ENCODE measurements at places on chromosomes 6 and 20. TPM values are rescaled to one million over a fixed set of nuclear protein-coding genes. Genes with fewer than 3 reads are reported as not detected.

SMLR1 gene
- polyA plus RNA-seq = not detected

PLA2G7 gene
- 1.3 TPM for polyA plus RNA-seq

LY86 gene
- not detected for polyA plus RNA-seq

HMGCLL1 gene
- 0.06 TPM for polyA plus RNA-seq

DNA sequence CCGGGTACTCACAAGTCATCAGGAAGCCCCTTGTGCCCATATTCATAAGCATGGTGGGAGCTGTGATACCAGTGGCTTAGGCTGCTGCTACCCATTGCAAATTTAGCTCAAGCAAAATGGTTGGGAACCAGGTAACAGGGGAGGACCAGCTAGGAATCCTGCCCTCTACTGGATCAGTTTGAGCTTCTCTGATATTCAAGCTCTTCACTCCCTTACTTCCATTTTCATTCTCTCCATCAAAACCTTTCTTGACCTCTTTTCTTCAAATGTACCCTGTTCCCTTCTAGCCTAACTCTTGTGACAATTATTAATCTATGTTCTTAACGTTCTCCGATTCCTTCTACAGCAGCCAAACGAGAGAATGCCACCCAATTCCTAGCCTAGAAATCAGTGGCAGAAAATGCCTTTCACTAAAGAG lies 9.7 kb downstream of the NOL7 start:
- no peak overlapping the region for H3K4me3 ChIP-seq
- H3K27me3 ChIP-seq = no peaks in the 10 kb centered on the region
- H3K4me1 ChIP-seq = no peaks in the 10 kb centered on the region
- DNase-seq = no peak
- peaks cover 48% of the 10 kb centered on the region for H3K36me3 ChIP-seq

DNA sequence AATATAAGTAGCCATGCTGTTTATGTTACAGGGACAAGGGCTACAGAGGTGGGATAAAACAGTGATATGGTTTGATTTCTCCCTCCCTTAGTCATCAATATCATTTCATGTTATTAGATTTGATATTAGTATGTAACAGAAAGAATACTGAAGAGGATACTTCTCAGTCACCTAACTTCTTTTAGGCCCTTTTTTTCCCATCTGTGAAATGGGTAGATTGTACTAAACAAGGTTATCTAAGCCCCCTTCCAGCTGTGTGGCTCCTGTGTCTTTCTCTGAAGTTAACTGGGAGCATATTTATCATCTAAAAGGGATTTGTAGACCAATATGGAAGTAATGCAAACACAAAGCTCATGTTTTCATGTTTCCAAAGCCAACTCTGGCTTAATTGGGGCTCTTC lies 7.7 kb downstream of the NOX3 start:
- no peaks in the 10 kb centered on the region for H3K36me3 ChIP-seq
- no peak overlapping the region for H3K4me3 ChIP-seq
- H3K27ac ChIP-seq = no peak overlapping the region
- H3K4me1 ChIP-seq = peaks cover 2% of the 10 kb centered on the region
- DNase-seq = no peak
- no peaks in the 10 kb centered on the region for H3K27me3 ChIP-seq

DNA sequence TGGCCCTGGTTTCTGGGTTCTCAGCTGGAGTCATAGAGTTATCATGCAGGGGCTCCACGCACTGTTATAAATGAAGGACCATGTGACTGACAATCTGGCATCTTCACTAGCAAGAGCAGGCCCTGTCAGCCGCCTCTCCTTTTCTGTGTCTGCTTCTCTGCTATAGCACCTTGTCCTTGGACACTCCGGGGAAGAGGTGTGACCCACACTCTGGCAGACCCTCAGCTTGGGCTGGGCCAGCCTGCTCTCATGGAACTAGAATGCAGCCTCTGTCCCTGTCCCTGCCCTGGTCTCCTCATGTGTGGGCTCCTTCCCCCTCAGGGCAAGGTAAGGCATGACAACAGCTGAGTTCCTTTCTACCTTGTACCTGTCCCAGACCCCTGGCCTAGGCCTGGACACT lies 10.9 kb upstream of the FANCE start:
- H3K27me3 ChIP-seq = no peaks in the 10 kb centered on the region
- DNase-seq = no peak
- no peaks in the 10 kb centered on the region for H3K4me1 ChIP-seq
- no peaks in the 10 kb centered on the region for H3K36me3 ChIP-seq

DNA sequence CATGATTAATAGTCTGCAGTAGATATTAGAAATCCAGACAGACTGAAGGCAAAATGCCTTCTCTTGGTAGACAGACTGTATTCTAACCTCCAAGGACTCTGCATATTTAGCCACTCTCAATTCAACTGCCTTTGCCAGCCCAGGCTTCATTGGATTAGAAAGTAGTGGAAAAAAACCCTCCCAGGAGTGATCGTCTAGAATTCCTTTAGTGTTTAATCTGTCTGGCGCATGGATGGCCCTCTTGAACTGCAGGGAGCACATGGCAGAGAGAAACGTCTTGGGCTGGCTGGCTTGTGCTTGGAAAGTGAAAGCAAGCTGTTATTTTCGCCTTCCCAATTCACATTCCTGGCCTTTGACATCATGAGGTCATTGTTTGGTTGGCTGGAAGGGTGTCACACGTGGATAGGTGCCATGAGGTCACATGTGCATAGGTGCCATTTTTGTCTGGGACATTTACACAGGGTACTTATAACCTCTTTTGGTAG lies 30.9 kb upstream of the NEDD9 start:
- H3K4me1 ChIP-seq = no peaks in the 10 kb centered on the region
- no peak overlapping the region for H3K27ac ChIP-seq
- no peaks in the 10 kb centered on the region for H3K36me3 ChIP-seq
- H3K4me3 ChIP-seq = no peak overlapping the region

DNA sequence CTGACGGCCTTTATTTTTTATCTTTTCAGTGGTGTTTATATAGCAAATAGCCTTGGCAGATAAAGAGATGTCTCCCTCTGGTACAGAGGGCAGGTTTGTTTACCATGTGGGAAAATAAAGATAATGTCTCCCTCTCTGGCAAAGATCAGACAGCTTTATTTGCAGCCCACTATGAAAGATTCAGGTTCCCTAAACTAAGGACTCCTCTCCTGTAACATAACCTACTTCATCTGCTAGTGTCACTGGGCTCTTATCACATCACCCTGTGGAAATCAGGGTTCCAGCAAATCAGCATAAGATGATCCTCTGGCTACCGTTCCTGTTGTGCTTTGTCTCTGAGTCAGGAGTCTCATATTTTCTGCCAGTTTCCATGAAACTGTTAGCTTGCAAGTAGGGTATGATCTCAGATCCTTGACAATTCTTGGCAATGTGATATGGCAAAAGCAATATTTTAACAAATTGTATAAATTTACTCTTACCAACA lies 3.1 kb downstream of the FBXL4 start:
- peaks cover 3% of the 10 kb centered on the region for H3K36me3 ChIP-seq
- no peaks in the 10 kb centered on the region for H3K27me3 ChIP-seq
- no peak for DNase-seq
- no peaks in the 10 kb centered on the region for H3K4me1 ChIP-seq
- no peak overlapping the region for H3K4me3 ChIP-seq

DNA sequence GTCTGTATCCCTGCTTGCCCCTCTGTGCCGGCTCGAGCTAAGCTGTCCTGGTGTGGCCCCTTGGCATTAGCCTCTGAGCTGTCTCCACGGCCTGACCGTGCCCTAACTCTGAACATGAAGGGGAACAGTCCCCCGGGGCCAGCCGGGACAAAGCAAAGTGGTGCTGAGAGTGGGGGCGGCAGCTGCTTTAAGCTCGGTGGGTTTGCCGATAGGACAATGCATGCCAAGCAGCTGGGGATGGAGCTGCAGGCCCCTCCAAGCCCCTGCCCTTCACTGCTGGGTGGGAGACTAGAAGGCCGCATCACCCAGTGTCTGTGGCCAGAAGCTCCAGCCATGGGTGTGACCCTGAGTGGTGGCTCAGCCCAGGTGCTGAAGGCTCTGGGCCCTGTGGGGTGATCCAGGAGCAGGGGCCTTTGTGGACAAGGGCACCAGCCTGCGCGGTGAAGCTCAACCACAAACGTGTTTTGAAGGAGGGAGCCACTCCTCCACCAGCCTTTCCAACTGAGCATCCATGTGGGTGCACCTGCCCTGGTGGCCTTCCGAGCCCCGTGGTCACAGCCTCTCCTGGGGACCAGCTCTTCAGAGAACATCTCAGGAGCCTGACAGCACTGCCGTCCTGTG lies 242.5 kb downstream of the ERMARD start:
- DNase-seq = peak; percentile 39
- no peaks in the 10 kb centered on the region for H3K27me3 ChIP-seq
- no peak overlapping the region for H3K4me3 ChIP-seq
- no peaks in the 10 kb centered on the region for H3K4me1 ChIP-seq

GRCh38 chr20:41599699-41600104 lies 18.5 kb downstream of the CHD6 start:
- no peak overlapping the region for H3K27ac ChIP-seq
- no peaks in the 10 kb centered on the region for H3K4me1 ChIP-seq
- H3K36me3 ChIP-seq = no peaks in the 10 kb centered on the region
- no peak overlapping the region for H3K4me3 ChIP-seq

DNA sequence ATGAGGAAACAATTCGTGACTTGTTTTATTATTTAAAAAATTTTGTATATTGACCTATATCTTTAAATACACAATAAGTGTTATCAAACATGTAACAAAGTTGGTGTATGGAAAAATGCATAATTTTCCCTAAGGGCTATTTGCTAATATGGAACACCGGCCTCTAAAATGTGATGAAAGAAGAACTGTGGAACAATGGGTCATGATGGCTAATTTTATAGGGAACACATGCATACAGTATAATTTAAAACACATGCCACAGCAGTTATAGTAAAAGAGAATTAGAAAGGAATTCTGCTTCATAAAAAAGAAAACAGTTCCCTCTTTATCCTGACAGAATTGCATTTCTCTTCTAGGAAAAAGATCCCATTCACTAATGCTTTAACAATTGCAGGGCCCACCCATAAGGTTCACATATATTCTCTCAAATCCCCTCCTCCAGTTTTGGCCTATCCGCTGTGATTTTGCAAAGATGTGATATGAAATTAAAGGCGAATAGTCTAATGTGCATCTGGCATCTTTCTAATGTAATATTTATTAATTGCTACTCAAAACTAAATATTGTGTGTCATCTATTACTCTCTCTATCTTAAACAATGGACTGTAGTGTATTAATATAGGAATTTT lies 628.1 kb upstream of the CITED2 start:
- H3K4me3 ChIP-seq = no peak overlapping the region
- no peaks in the 10 kb centered on the region for H3K4me1 ChIP-seq
- DNase-seq = no peak
- no peaks in the 10 kb centered on the region for H3K36me3 ChIP-seq

GRCh38 chr6:113809826-113810225 lies 47.3 kb upstream of the MARCKS start:
- H3K36me3 ChIP-seq = no peaks in the 10 kb centered on the region
- DNase-seq = no peak
- H3K4me1 ChIP-seq = no peaks in the 10 kb centered on the region
- H3K4me3 ChIP-seq = no peak overlapping the region
- H3K27me3 ChIP-seq = no peaks in the 10 kb centered on the region

DNA sequence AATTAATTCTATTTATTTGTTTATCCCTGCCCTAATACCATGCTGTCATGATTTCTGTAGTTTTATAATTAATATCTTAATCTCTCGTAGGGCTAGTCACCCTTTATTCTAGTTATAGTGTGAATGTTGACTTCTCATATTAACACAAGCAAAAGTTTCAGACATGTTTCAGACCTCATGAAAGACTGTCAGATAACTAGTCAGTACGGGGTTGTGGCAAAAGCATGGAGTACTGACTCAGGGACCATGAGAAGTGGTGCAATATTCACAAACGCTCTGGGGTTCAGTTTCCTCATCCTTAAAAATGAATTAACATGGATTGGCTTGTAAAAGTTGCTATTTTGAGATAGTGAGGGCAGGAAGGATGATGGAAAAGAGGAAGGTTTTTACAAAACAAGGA lies 148.9 kb downstream of the TMEM200A start:
- no peaks in the 10 kb centered on the region for H3K36me3 ChIP-seq
- no peaks in the 10 kb centered on the region for H3K27me3 ChIP-seq
- H3K4me3 ChIP-seq = no peak overlapping the region
- no peak overlapping the region for H3K27ac ChIP-seq
- H3K4me1 ChIP-seq = no peaks in the 10 kb centered on the region

DNA sequence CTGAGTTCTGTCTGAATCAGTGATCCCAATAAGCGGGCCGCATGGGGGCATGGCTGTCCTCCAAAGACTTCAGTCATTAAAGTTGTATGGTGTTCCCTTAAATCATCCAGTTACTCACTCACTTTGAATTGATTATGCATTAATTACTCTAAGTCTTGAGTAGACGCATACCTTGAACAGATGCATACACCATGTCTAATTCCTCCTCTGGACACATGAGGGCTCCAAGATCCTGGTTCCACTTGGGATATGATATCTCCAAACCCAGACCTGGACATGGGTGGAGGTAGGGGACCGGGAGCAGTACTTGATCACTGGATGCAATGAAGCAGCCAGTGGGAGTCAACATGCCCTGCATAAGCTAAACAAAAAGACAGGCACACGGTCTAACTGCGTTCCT lies 204.5 kb downstream of the FNDC1 start:
- H3K27ac ChIP-seq = no peak overlapping the region
- H3K4me3 ChIP-seq = no peak overlapping the region
- no peak for DNase-seq
- no peaks in the 10 kb centered on the region for H3K27me3 ChIP-seq
- no peaks in the 10 kb centered on the region for H3K4me1 ChIP-seq

DNA sequence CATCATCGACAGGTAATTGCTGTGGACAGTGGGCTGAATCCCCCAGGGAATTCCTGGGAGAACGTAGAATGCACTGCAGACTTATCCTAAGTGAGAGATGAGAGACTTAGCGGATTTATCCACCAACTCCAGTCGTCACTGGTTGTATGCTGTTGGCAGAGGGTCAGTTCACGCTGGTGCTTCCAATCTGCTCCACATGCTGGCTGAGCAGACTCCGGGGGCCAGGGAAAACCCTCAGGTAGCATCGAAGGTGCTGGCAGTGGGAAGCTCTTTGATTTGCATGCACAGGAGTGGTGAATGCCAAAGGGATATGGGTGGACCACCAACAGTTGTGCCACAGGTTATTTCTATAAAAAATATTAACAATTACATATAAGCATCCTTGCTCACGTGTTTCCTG lies 20.2 kb downstream of the TTLL9 start:
- no peaks in the 10 kb centered on the region for H3K4me1 ChIP-seq
- no peak for DNase-seq
- H3K27me3 ChIP-seq = no peaks in the 10 kb centered on the region
- no peak overlapping the region for H3K27ac ChIP-seq

- no peaks in the 10 kb centered on the region for H3K27me3 ChIP-seq
- H3K4me3 ChIP-seq = no peak overlapping the region
- H3K27ac ChIP-seq = no peak overlapping the region
These were observed 14.5 kb downstream of the LGSN start for GRCh38 chr6:63305277-63305676.

- H3K4me1 ChIP-seq = peaks cover 6% of the 10 kb centered on the region
- no peak overlapping the region for H3K27ac ChIP-seq
- H3K36me3 ChIP-seq = no peaks in the 10 kb centered on the region
- no peaks in the 10 kb centered on the region for H3K27me3 ChIP-seq
These were observed 71.5 kb downstream of the PSMG4 start for GRCh38 chr6:3330199-3330598.
